ENCODE measurements at places on chromosomes 4 and X.

DNA sequence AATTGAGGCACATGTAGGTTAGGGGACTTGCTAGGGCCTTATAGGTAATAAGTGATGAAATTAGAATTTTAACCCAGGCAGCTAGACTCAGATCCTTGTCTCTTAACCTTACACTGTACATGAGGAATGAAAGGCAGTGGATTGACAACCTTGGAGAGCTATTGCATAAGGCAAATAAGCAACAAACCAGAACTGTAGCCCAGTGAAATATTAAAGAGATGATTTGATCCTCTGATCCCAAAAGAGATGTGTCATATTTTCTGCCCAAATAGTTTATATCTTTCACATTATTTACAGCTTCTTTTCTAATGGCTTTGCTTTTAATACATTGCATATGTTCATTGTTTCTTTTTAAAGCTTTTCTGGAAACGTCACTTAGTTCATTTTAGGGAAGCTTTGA is 252.6 kb downstream of the ANK2 start:
- no peaks in the 10 kb centered on the region for H3K36me3 ChIP-seq
- no peaks in the 10 kb centered on the region for H3K27me3 ChIP-seq
- no peaks in the 10 kb centered on the region for H3K4me1 ChIP-seq
- H3K4me3 ChIP-seq, result no peak overlapping the region
- H3K27ac ChIP-seq, result no peak overlapping the region

- H3K27ac ChIP-seq, result no peak overlapping the region
- no peak for DNase-seq
- H3K36me3 ChIP-seq, result no peaks in the 10 kb centered on the region
- H3K4me1 ChIP-seq, result no peaks in the 10 kb centered on the region
Observed at GRCh38 chr4:33453436-33453835, 2733.3 kb downstream of the PCDH7 start.

DNA sequence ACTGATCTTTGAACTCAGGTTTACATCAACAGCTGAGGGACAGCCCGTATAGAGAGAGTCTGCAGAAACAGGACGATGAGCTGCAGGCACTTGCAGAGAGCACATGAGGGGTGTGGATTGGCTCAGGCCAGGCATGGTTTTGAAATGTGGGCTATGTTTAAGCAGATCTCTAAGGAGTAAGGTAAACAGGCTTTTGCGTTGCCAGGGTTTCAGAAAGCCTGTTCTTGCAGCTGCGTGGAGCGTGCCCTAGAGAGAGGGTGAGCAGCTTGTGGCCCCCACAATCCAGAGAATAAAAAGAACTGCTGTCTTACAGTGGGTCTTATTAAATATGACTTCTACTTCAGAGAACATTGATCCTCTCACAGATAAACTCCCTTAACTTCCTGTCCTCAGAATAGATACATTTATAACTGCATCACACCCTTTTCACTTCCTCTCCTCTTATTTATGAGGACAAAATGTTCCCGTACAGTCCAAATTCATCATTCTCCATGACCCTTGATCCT is 64.1 kb downstream of the TMA16 start:
- no peak overlapping the region for H3K27ac ChIP-seq
- H3K36me3 ChIP-seq, result no peaks in the 10 kb centered on the region
- no peak overlapping the region for H3K4me3 ChIP-seq
- H3K27me3 ChIP-seq, result no peaks in the 10 kb centered on the region
- no peaks in the 10 kb centered on the region for H3K4me1 ChIP-seq

DNA sequence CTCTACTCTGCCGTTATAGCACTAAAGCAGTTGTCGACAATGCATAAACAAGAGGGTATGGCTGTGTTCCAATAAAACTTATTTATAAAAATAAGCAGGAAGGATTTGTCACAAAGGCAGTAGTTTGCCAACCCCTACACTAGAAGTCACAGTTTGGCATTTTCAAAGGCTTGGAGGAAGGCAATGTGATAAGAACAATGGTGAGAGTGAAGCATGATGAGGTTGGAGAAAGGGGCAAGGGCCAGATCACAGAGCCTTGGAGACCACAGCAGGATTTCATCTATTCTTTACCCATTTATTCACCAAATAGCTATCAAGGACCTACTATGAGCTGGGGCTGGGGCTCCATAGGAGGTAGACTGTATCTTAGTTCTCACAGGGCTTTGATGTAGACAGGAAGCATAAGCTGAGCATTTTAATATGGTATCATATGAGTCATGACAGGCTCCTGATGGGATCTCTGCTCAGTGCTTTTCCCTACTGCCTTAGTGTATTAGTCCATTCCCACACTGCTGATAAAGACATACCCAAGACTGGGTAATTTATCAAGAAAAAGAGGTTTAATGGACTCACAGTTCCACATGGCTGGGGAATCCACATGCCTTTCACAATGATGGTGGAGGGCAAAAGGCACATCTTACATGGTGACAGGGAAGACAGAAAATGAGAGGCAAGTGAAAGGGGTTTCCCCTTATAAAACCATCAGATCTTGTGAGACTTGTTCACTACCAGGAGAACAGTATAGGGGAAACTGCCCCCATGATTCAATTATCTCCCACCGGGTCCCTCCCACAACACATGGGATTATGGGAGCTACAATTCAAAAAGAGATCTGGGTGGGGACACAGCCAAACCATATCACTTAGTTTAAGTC is 58.9 kb downstream of the PPM1K start:
- no peaks in the 10 kb centered on the region for H3K4me1 ChIP-seq
- H3K4me3 ChIP-seq, result no peak overlapping the region
- H3K27ac ChIP-seq, result no peak overlapping the region
- DNase-seq, result peak; percentile 25
- H3K27me3 ChIP-seq, result no peaks in the 10 kb centered on the region

- H3K27ac ChIP-seq, result no peak overlapping the region
- no peaks in the 10 kb centered on the region for H3K36me3 ChIP-seq
- no peak overlapping the region for H3K4me3 ChIP-seq
Observed at GRCh38 chr4:95105112-95105511, 347.4 kb downstream of the BMPR1B start.

- peak; percentile 54 for DNase-seq
- H3K27ac ChIP-seq, result no peak within 1 kb of the TSS
- peaks cover 3% of the 10 kb centered on the region for H3K27me3 ChIP-seq
- no peaks in the 10 kb centered on the region for H3K36me3 ChIP-seq
Observed at GRCh38 chrX:133415276-133416105, at the start of gene GPC4. Gene GPC4, minus strand, starts transcription at chrX:133415489. Its CDS starts 524 bp downstream, at chrX:133414965.

- no peaks in the 10 kb centered on the region for H3K27me3 ChIP-seq
- H3K4me1 ChIP-seq, result no peaks in the 10 kb centered on the region
- DNase-seq, result peak; percentile 11
- no peak overlapping the region for H3K27ac ChIP-seq
- no peaks in the 10 kb centered on the region for H3K36me3 ChIP-seq
Observed at GRCh38 chrX:136608295-136608933, 39.5 kb upstream of the CD40LG start.

GRCh38 chr4:99430106-99430505 is 5.0 kb downstream of the ADH7 start:
- H3K27me3 ChIP-seq, result no peaks in the 10 kb centered on the region
- H3K27ac ChIP-seq, result no peak overlapping the region
- H3K36me3 ChIP-seq, result no peaks in the 10 kb centered on the region
- DNase-seq, result no peak

- no peak overlapping the region for H3K27ac ChIP-seq
- H3K27me3 ChIP-seq, result no peaks in the 10 kb centered on the region
- DNase-seq, result no peak
- H3K36me3 ChIP-seq, result no peaks in the 10 kb centered on the region
- no peak overlapping the region for H3K4me3 ChIP-seq
Observed at GRCh38 chrX:13927175-13927574, 102.5 kb downstream of the GEMIN8 start.

DNA sequence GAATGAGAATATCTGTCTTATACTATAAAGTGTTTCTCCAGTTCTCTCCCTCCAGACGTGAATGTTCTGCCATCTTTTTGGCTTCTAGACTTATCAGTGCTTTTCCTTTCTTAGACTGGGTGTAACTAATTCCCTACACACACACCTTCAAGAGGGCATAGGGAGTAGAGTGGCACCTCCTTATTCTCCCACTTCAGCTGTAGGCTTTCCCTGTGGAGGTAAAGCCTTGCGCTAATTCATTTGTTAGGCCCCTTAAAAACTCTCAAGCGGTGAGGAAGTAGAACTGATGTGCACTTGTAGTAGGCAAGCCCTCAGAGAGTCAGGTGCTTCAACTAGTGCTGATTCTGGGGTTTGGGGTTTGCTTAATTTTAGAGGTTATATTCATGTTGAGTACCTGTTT is 10.0 kb downstream of the KLHL2 start:
- H3K27ac ChIP-seq, result no peak overlapping the region
- H3K4me1 ChIP-seq, result peaks cover under 1% of the 10 kb centered on the region
- no peaks in the 10 kb centered on the region for H3K27me3 ChIP-seq
- no peak for DNase-seq

DNA sequence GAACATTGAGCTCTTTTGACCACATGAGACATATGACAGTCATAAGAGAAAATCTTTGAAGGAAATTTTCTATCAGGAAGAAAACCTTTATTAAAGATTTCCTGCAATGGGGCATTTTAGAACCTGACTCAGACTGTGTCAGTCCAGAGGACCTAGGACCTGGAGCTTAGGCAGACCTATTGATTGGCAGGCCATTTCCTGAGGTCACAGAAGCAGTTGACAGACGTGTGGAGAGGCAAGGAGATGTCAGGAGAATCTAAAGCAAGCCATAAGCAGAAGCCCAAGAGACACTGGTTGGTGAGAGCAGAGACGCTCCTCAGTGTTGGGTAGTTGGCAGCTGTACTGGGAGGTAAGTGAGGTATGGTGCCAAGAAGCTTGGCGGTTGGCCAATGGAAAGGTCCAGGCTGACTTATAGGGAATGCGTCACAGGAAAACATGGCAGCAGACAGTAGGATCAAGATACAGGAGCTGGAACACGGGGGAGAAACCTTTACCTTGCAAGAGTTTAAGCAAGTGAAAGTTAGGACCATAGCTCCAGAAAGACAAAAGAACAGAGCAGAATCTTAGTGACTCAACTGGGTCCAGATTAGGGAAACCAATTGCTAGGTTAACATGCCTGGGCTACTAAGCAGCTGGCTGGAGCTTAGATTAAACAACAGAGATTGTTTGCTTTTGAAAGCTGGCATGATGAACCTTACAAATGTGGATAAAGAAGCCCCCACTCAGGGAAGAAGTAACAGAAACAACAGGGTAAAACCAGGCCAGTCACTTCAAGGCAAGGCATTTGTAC is 18.6 kb downstream of the PALLD start:
- H3K36me3 ChIP-seq, result no peaks in the 10 kb centered on the region
- peak; percentile 17 for DNase-seq
- no peak overlapping the region for H3K27ac ChIP-seq
- no peaks in the 10 kb centered on the region for H3K27me3 ChIP-seq
- no peak overlapping the region for H3K4me3 ChIP-seq

GRCh38 chrX:137401092-137401491 is 164.8 kb upstream of the ZIC3 start:
- no peaks in the 10 kb centered on the region for H3K4me1 ChIP-seq
- no peaks in the 10 kb centered on the region for H3K27me3 ChIP-seq
- no peak overlapping the region for H3K27ac ChIP-seq
- DNase-seq, result no peak
